ENCODE measurements at places on chromosomes 6 and 20.

GRCh38 chr20:37726321-37726720, 32.5 kb downstream of the CTNNBL1 start:
- peaks cover 8% of the 10 kb centered on the region for H3K36me3 ChIP-seq
- no peaks in the 10 kb centered on the region for H3K4me1 ChIP-seq
- no peak overlapping the region for H3K4me3 ChIP-seq
- H3K27ac ChIP-seq, result no peak overlapping the region
- no peak for DNase-seq

- no peak overlapping the region for H3K4me3 ChIP-seq
- H3K36me3 ChIP-seq, result peaks cover 30% of the 10 kb centered on the region
- no peak for DNase-seq
- peaks cover 23% of the 10 kb centered on the region for H3K4me1 ChIP-seq
These were observed 131.1 kb downstream of the ATXN1 start for GRCh38 chr6:16630026-16630643.

DNA sequence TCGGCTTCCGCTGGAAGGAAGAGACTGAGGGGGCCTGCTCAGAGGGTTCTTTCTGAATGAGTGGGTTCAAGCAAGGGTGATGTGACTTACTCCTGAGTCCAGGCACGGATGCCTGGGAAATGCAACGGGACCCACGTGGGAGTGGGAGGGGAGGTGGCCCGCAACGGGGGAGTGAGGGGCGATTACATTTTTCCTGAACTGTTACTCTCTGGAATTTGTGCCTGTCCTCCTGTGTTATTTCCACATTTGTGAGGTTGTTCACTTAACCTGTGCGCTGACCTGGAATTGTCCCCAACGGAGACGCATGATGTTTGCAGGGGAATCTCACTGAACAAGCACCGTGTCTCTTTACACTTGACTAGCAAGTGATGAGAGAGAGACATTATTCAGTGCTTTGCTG, 209.4 kb downstream of the CDH4 start:
- H3K4me3 ChIP-seq, result no peak overlapping the region
- no peak overlapping the region for H3K27ac ChIP-seq
- H3K4me1 ChIP-seq, result no peaks in the 10 kb centered on the region
- no peaks in the 10 kb centered on the region for H3K36me3 ChIP-seq
- DNase-seq, result no peak

DNA sequence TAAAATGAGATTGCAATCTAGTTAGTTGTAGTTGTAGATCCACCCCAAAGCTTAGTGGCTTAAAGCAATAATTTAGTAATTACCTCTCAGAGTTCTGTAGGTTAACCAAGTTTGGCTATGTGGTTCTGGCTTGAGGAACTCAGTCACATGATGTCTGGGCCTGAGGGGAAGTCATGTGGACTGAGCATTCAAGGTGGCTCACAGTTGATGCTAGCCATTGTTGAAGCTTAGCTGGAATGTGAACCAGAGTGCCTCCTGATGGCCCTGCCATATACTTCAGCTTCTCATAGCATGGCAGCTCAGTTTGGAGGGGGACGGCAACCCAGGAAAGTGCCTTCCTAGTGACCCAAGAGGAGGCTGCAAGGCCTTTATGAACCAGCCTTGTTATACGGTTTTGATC, 263.2 kb upstream of the RNF217 start:
- no peaks in the 10 kb centered on the region for H3K27me3 ChIP-seq
- no peaks in the 10 kb centered on the region for H3K4me1 ChIP-seq
- H3K4me3 ChIP-seq, result no peak overlapping the region

GRCh38 chr6:6058054-6058444, 51.3 kb upstream of the NRN1 start:
- H3K4me1 ChIP-seq, result no peaks in the 10 kb centered on the region
- H3K4me3 ChIP-seq, result no peak overlapping the region
- no peak overlapping the region for H3K27ac ChIP-seq
- DNase-seq, result no peak
- H3K36me3 ChIP-seq, result no peaks in the 10 kb centered on the region

GRCh38 chr20:33751775-33752174, 20.0 kb downstream of the ZNF341 start:
- no peak overlapping the region for H3K27ac ChIP-seq
- peaks cover 18% of the 10 kb centered on the region for H3K36me3 ChIP-seq
- H3K27me3 ChIP-seq, result no peaks in the 10 kb centered on the region
- DNase-seq, result no peak
- H3K4me3 ChIP-seq, result no peak overlapping the region

DNA sequence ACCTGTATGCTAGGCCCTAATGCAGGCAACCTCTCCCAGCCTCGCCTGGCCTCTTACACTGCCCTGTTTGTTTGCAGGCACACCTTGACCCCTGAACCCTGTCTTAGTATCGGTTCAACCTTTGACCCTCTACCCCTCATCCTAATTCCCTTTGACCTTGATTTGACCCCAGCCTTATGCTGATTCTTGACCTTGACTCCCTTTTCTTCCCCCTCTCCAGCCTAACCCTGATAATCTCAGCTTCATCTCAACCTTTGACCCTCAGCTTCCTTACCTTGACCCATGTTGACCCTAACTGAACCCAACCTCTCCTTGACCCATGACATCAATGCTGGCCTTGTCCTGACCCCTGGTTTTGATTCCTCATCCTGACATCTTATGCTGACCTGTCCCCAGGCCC, 33.8 kb downstream of the UQCC2 start:
- peaks cover 55% of the 10 kb centered on the region for H3K36me3 ChIP-seq
- H3K4me1 ChIP-seq, result peaks cover 6% of the 10 kb centered on the region
- no peaks in the 10 kb centered on the region for H3K27me3 ChIP-seq

DNA sequence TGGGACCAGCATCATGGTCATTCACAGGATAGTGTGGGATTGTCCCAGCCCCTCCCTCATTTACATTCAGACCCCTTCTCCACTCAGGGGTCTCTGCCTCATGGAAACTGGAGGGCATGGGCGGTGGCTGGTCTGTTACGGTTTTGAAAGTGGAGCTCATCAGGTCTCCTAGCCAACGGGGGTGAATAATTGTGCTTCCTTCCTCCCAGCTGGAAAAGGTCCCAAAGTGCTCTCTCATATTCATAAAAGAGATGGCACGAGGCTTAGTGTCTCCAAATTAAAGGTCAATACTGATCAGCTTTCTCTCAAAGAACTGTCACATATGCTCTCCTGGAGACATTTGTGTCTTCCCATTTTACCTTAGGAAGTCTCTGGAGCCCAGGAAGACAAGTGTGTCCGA, 19.9 kb downstream of the JARID2 start:
- no peak overlapping the region for H3K4me3 ChIP-seq
- peaks cover 29% of the 10 kb centered on the region for H3K36me3 ChIP-seq
- peak overlapping the region; percentile 62 for H3K27ac ChIP-seq
- peaks cover 81% of the 10 kb centered on the region for H3K4me1 ChIP-seq

- H3K4me1 ChIP-seq, result peaks cover 8% of the 10 kb centered on the region
- DNase-seq, result no peak
- H3K27me3 ChIP-seq, result no peaks in the 10 kb centered on the region
- no peak overlapping the region for H3K27ac ChIP-seq
- H3K36me3 ChIP-seq, result peaks cover 35% of the 10 kb centered on the region
- H3K4me3 ChIP-seq, result no peak overlapping the region
These were observed 27.9 kb downstream of the SNX14 start for GRCh38 chr6:85565736-85566135.

DNA sequence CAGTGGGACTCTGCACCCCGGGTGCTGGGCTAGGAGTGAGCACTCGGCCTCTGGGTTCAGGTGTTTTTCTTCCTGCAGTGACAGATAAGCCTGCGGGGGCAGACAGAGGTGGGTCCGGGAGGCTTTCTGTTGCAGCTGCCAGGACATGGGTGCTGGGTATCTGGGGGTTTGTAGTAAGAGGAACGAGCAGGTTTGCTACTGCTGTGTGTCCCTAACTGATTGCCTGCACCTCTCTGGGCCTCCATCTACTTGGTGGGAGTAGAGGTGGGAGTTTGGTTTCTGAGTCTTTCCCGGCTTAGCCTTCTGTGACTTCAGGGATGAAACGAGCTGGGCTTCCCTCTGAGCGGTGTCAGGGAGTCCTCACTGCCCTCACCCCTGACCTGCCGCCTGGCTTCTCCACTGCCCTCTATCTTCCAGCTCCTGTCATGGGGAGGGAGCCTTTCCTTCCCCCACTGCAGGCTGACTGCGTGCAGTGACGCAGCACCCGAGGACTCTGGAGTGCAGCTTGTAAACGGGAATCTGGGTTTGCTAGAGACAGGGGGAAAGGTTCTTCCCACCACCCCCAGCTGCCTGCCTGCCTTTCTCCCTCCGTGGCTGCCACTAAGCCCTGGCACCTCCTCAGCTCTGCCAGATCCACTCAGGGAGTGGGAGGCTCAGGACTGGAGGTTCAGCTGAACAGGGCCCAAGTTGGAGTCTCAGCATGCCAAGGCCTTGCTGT, 6.7 kb downstream of the DLGAP4 start:
- H3K4me3 ChIP-seq, result no peak overlapping the region
- peaks cover 9% of the 10 kb centered on the region for H3K27me3 ChIP-seq
- no peaks in the 10 kb centered on the region for H3K4me1 ChIP-seq
- no peak overlapping the region for H3K27ac ChIP-seq

- no peak for DNase-seq
- H3K36me3 ChIP-seq, result peaks cover 14% of the 10 kb centered on the region
These were observed 473 bp upstream of the DTNBP1 start for GRCh38 chr6:15663130-15663871.

GRCh38 chr6:107753778-107754177, 70.3 kb downstream of the SCML4 start:
- no peaks in the 10 kb centered on the region for H3K27me3 ChIP-seq
- DNase-seq, result no peak
- peaks cover 43% of the 10 kb centered on the region for H3K4me1 ChIP-seq
- no peak overlapping the region for H3K27ac ChIP-seq

DNA sequence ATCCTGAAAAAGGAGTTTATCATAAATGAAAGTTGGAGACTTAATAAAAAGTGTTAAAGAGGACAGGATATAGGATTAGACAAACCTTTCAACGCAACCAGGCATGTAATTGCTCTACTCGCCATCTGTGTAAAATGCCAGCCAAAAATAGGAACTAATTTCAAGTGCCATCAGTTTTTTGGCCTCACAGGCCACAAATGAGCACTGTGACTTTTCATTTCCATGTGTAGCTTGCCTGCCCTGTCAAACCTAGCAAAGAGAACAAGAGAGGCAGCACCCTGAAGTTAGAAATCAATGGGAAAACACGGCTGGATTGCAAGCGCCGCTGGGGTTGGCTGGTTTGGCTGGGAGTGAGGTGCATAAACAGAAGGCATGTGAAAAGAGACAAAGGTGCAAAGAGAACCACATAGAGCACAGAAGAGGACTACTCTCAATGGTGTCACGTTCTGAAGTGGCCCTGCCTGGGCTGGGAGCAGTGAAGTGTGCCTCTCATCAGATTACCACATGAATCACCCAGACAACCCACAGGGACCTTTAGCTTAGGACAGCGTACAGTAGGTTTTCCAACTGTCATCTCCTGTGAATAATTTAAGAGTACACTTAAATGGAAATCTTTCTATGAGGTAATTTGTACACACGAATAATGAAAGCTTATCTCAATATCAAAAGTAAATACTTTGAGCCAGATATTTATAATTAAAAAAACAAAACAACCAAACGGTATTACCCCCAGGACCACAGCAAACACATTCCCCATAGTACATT, 78.0 kb upstream of the NHSL1 start:
- no peak overlapping the region for H3K4me3 ChIP-seq
- no peaks in the 10 kb centered on the region for H3K36me3 ChIP-seq
- no peak overlapping the region for H3K27ac ChIP-seq
- no peak for DNase-seq

DNA sequence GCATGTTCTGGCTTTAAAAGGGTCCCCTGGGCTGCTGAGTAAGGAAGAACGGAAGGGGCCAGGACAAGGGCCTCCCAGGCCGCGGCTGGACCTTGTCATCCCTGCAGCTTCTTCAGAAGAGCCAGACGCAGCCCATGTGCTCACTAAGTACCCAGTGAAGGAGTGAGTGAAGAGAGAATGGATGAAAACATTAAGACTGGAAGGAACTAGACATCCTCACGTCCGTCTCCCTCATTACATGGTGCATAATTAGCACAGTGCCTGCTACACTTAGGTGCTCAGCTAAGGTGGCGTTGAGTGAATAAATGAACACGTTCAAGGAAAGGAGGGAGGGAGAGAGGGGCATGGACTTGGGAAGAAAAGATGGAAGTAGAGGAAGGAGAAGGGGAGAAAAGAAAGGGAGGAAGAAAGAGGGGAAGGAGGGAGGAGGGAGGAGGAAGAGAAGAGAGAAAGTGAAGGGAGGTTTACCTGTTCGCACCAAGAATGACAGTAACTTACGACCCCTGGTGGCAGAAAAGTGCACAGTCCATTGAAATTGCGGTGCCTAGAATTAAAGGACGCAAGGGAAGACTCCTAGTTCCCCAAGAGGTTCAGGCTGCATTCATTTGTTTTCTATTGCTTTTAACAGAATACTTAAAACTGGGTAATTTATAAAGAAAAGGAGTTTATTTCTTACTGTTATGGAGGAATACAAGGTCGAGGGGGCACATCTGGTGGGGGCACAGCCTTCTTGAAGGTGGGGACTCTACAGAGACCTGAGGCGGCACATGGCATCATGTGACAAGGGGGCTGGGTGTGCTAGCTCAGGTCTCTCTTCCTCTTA, 8.0 kb downstream of the TP53RK start:
- H3K4me3 ChIP-seq, result no peak overlapping the region
- H3K27ac ChIP-seq, result peak overlapping the region; percentile 30
- peaks cover 13% of the 10 kb centered on the region for H3K36me3 ChIP-seq

GRCh38 chr6:64815718-64816117, 891.3 kb downstream of the EYS start:
- no peak for DNase-seq
- no peak overlapping the region for H3K4me3 ChIP-seq
- H3K27me3 ChIP-seq, result no peaks in the 10 kb centered on the region
- no peaks in the 10 kb centered on the region for H3K36me3 ChIP-seq
- H3K27ac ChIP-seq, result no peak overlapping the region

GRCh38 chr6:35635601-35636597, 52.8 kb downstream of the FKBP5 start:
- no peaks in the 10 kb centered on the region for H3K27me3 ChIP-seq
- peak overlapping the region; percentile 12 for H3K27ac ChIP-seq
- H3K36me3 ChIP-seq, result peaks cover 46% of the 10 kb centered on the region
- no peak overlapping the region for H3K4me3 ChIP-seq
- H3K4me1 ChIP-seq, result peaks cover 40% of the 10 kb centered on the region

DNA sequence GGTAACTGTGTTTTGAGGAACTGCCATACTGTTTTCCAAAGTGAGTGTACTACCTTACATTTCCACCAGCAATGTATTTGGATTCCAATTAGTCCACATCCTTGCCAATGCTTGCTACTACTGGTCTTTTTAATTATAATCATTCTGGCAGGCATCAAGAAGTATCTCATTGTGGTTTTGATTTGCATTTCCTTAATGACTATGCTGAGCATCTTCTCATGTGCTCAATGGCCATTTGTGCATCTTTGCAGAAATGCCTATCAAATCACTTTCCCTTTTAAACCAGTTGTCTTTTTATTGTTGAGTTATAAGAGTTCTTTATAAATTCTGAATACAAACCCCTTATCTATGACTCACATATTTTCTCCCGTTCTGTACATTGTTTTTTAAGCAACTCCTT, 75.9 kb downstream of the ATG5 start:
- DNase-seq, result no peak
- peaks cover 6% of the 10 kb centered on the region for H3K4me1 ChIP-seq
- H3K27ac ChIP-seq, result no peak overlapping the region

DNA sequence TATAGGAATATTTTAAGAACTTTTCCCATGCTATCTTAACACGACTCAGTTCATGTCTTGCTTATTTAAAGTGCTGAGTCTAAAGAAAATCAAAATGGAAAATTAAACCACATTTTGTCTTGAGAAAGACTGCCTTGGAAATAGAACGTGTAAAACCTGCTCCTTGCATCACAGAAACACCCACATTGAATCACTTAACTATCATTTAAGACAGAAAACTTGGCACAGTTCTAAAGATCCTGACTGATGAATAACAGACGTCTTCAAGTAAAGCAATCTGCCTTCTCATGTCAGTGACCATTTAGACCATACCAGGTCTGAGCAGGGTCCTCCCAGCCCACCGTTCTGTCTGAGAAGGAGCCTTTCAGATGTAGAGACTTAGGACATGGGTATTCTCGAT, 7.4 kb downstream of the PERP start:
- no peak overlapping the region for H3K27ac ChIP-seq
- H3K27me3 ChIP-seq, result peaks cover 19% of the 10 kb centered on the region
- no peaks in the 10 kb centered on the region for H3K4me1 ChIP-seq

Data from activated CD8-positive, alpha-beta T cell treated with anti-CD3 and anti-CD28 coated beads, Interleukin-2, amount 10 ng/mL, durations not matched to agents 7 days and 5 days (primary cell).